ENCODE measurements at places on chromosomes 6 and 20.

DNA sequence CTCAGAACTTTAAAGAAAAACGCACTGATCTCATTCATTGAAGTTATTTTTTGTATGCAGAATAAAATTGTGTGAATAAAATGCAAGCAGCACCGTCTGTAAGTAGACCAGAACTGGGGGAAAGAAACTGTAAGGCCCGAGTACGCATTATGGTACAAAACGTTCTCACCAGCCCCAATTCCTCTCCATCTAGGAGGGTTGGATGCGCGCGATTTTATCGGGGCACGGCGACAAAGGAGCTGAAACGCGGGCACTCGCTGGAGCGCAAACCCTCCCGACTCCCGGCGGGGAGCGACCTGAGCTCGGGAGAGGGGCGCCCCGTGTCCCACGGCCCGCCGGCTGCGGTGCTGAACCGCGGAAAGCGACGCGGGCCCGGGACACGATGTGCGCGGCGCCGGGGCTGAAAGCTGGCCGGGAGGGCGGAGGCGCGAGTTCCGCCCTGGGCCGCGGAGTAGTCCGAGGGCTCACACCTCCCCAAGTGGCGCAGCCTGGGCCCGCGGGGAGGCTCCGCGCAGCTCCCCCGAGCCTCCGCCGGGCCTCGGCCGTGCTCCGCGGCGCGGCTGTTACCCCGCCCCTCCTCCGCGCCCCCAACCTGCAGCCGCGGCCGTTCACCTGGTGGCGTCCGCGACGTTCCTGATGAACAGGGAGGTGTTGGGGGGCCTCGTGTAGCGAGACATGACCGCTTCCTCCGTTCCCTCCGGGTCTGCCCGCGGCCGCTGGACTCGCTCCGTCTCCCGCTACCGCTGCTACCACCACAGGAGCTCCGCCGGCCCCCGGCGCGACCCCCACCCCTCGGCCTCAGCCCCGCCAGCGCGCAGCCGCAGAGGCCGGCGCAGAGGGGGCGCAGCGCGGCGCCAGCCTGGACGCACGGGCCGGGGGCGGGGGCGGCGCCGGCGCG, at the start of gene SRSF12:
Gene SRSF12 (minus strand): TSS at position 861 of the 898 bp plus-strand sequence. CDS start 184 bp downstream, at position 677.
- peak; percentile 47 for DNase-seq

- no peak for DNase-seq
Observed at GRCh38 chr20:48728042-48728825, 99.6 kb downstream of the PREX1 start.

- no peak for DNase-seq
Observed at GRCh38 chr6:4903751-4904370, 100.0 kb downstream of the RPP40 start.

GRCh38 chr20:62489186-62489931, 13.6 kb upstream of the GATA5 start:
- DNase-seq: peak; percentile 92

DNA sequence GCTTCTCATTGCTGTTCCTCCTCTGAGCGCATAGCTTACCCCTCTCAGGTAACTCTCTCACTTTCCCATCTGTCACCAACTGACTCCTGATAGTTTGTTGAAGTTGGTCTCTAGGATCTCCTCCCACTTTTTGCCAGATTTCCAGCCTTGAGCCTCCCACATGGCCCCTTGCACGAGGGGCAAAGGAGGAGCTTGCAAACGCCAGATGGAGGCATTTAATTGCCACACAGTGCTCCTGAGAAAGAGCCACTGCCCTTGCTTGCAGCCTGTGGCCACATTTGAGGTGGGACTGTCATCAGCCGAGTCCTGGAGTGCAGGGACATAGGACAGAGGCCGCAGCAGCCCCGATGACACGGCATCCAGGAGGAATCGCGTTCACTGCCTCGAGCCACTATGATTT, 348.7 kb downstream of the SMOC2 start:
- DNase-seq: no peak

DNA sequence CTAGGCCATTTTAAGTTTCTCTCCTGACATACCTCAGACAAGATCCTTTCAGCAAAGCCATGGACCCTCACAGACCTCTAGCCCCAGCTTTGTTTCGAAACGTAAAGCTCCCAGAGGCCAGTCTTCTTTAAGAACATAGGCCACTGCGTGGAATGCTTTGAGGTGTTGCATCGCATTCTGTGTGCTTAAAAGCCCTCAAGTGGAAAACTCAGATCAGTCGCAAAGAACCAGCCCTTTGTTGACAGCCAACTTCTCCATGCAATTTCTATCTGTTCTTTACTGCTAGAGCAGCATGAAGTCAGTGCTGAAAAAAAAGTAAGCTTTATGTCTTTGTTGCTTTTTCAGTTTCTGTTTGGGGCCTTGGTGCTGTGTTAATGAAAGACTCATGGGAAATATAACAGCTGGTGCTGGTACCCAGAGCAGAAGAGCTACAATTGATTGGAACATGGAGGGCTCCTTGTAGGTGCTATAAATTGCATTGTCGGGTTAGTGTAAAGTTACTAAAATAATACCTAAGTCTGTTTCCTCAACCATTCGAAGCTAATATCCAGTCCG, 142.6 kb downstream of the MAP3K7 start:
- DNase-seq: no peak

- DNase-seq: no peak
Observed at GRCh38 chr20:60288945-60289344, 330.7 kb downstream of the CDH26 start.

DNA sequence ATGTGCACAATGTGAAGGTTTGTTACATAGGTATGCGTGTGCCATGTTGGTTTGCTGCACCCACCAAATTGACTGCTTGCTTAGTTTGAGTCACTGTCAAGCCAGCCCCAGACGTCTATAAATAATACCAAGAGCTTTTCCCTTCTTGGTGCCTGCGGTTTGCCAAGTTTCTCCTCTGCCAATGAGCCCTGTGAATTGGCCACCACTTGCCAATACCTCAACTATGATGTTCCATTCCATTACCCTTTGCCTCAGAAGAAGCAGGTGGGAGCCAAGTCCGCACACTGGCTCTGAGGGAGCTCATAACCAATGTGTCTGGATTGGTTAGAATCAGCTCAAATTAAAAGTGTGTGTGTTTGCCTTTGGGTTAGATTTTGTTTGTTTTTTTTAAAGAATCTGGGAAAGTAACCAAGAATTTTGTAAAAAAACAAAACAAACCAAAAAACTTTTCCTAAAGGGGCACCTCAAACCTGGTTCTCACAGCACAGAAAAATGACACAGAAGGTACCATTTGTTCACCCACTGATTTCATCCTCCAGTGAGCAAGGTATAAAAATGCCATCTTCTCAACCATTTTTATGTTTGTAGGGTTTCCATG, 244.7 kb upstream of the PRND start:
- no peak for DNase-seq

DNA sequence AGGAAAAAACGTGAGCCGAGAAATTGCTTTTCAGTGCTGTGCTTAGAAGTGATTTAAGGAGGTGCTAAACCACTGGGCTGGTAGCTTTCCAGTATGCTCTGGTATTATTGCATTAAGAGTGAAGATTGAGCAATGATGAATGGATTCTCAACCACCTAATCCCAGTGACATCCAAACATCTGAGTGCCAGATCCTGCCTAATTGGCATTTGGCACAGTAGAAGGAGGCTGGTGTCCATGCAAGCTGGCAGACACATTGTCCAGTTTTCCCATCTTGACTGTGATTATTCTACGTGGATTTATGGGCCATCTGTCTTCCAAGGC, 398.0 kb upstream of the PLCB4 start:
- DNase-seq: no peak

GRCh38 chr6:116465246-116465645, 4.1 kb downstream of the CALHM6 start:
- no peak for DNase-seq

- DNase-seq: no peak
Observed at GRCh38 chr20:52279706-52280105, 88.1 kb upstream of the ZFP64 start.

- no peak for DNase-seq
Observed at GRCh38 chr6:10202581-10202980, 212.3 kb downstream of the TFAP2A start.

DNA sequence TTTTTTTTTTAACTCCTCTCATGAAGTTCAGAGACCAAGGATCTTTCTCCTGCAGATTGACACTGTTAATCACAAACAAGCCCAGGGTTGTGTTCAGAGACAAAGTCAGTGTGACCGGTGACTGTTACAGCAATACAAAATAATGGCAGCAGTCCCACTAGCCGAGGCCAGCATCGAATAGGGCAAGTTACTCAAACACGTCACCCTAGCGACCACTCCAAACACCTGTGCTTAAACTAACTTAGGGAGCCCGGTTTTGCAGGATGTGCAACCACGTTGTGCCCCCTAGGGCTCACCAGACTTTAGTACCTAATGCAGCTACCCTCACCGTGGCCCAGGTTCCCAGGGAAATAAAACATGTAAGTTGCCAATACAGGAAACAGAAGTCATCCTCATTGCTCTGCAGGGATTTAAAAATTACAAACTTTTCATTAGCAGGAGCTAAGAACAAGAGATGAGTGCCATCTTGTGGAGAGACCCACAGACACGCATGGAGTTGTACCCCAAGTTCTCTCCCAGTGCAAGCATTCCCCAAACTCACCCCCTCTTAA, 38.1 kb downstream of the FAM50B start:
- peak; percentile 27 for DNase-seq

GRCh38 chr6:33392595-33392948, 949 bp downstream of the KIFC1 start:
- DNase-seq: no peak

DNA sequence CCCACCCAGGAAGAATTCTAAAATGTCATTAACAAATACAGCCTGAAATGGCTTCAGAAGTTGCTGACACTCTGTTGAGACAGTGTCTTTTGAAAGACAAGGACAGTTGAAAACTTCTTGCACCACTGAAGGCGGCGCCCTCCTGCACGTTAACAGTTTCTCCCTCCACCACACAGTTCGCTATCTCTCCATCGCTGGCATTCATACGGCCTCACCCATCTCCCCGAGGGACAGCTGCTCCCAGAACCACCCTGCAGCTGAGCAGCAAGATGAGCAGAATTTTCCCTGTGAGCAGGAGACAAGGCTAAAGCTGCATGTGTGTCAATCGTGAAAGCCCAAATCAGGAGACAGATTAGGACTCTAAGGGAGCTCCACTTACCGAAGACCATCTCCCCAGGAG, 113.3 kb downstream of the LY86 start:
- DNase-seq: no peak

- DNase-seq: no peak
Observed at GRCh38 chr20:10853176-10853575, 179.4 kb upstream of the JAG1 start.

DNA sequence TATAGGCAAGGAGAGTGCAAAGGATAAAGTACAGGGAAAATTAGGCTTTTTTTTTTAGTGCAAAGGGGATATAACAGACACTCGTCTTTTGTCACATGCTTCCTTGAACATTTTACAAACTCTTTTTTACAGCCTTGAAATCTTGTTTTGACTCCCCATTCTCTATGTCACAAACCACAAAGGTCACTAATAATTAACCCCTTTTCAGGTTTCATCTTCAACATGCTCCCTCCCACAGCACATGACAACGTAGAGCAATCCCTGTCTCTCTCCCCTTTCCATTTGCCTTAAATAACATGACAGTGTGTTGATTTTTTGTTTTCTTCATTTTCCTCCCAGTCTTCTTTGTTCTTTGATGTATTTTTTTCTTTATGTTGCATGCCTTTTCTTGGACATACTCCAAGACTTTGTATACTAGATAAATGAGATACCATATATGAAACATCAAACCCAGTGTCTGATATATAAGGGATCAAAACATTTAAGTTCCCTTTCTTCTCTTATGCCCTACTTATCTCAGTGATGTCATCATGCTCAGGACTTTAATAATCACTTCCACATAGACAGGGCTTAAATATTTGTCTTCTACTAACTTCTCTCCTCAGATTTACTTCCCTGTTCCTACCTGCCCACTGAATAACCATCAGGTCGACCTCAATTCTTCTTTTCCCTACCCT, 378.7 kb upstream of the HSF2 start:
- DNase-seq: no peak

GRCh38 chr20:36555248-36555647, 13.9 kb downstream of the MYL9 start:
- DNase-seq: no peak

- DNase-seq: no peak
Observed at GRCh38 chr6:71262914-71263313, 25.7 kb upstream of the OGFRL1 start.

DNA sequence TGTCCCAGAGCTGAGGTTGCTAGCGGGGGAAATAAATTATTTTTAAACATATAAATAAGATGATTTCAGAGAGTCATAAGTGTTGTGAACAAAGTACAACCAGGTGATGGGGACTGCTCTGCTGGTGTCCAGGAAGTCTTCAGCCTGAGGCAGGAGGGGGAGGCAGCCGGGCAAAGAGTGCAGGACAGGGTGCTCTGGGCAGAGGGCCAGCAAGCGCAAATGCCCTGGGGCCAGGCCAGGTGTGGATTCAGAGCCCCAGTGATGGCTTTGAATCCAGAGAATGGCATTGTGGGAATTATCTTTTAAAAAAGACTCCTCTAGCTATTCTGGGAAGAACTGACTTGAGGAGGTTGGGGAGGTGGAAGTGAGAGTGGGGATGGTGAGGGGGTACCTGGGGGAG, 1.6 kb downstream of the CLPSL1 start:
- no peak for DNase-seq

- DNase-seq: peak; percentile 47
Observed at GRCh38 chr6:133983099-133983939, 30.3 kb downstream of the TBPL1 start.

DNA sequence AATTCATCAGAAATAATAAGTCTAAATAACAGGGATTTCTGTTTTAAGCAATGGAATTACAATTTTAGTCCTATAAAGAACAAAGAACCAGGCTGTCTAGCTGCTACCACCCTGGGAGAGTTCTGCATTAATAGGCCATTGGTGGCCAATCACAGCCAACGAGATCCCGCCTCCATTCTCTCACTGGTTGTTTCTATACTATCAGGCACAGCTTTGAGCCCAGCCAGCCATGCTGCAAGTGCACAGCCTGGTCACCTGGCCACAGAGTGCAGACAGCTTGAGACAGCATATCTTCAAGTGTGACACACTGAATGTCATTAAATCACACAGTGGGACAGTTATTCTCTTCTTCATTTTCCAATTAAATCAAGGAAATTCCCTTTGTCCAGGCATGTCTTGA, 16.1 kb upstream of the RAB22A start:
- peak; percentile 71 for DNase-seq

- DNase-seq: no peak
Observed at GRCh38 chr6:1479095-1479494, 89.7 kb downstream of the FOXF2 start.

GRCh38 chr20:815914-816606, 17.5 kb upstream of the FAM110A start:
- peak; percentile 75 for DNase-seq

GRCh38 chr6:81929828-81930227, 177.3 kb upstream of the TENT5A start:
- no peak for DNase-seq

DNA sequence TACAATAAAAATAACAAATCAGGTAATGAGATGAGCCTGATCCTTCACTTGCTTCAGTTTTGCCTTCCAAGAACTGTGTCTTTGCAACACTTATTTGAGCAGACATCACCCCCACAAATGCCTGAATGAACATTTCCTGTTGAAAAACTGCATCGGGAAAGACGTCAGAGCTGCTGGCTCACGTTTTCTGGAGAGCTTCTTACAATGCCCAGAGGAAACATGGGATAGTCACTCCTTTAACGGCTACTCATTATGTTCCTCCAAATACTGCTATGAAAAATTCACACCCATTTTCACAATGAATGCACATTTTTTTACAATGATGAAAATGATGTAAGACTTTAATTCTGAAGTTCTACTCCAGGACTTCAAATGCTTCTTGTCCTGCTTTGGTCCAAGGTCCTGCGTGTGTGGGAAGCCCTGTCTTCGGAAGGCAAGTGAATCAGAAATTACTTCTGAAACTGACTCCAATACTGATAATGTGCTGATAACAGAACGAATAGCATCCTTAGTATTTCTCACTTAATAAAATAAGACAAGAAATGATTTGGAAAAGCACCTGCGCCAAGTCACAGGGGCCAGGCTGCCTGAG, 238.0 kb downstream of the ANKRD60 start:
- DNase-seq: peak; percentile 71

All from HTR-8/SVneo (cell line).